ENCODE measurements at places on chromosomes 12 and 14.

GRCh38 chr12:109595321-109595902 is 21.8 kb downstream of the MVK start:
- peak; percentile 79 for DNase-seq

- DNase-seq: no peak
These were observed 205.8 kb upstream of the RTL1 start for GRCh38 chr14:101109347-101109638.

- no peak for DNase-seq
These were observed 51.3 kb downstream of the WBP11 start for GRCh38 chr12:14751986-14752385.

GRCh38 chr12:2765608-2766007 is 29.2 kb upstream of the FKBP4 start:
- DNase-seq: no peak

GRCh38 chr12:69886715-69887114 is 61.7 kb downstream of the MYRFL start:
- DNase-seq: no peak

GRCh38 chr14:26180221-26180620 is 417.6 kb downstream of the NOVA1 start:
- no peak for DNase-seq

Measured in HL-60 (cell line).